Fibroblast of gingiva (primary cell): ENCODE measurements at places on chromosomes 12 and 14.

DNA sequence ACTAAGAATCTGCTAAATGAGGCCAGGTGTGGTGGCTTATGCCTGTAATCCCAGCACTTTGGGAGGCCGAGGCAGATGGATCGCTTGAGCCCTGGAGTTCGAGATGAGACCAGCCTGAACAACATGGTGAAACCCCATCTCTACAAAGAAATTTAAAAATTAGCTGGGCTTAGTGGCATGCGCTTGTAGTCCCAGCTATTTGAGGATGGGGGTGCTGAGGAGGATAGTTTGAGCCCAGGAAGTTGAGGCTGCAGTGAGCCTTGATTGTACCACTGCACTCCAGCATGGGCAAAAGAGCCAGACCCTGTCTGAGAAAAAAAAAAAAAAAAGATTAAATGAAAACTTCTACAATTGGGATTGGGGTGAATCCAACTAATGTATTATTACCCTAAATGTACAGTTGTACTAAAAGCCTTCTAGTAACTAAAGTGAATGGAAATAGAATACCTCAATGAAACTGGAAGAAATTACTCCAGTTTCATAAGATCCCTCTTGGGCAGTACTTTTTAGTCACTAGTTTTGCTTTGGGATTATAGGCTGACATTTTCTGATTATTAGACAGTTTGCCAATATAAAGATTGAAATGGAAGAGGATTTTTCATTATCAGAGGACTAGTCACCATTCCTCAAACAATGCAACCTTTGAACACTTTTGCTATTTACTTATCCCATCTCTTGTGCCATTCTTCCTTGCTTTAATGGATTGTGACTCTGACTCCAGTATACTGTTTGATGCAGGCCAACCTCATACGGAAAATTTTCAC lies 14.3 kb downstream of the COCH start:
- DNase-seq, result no peak

DNA sequence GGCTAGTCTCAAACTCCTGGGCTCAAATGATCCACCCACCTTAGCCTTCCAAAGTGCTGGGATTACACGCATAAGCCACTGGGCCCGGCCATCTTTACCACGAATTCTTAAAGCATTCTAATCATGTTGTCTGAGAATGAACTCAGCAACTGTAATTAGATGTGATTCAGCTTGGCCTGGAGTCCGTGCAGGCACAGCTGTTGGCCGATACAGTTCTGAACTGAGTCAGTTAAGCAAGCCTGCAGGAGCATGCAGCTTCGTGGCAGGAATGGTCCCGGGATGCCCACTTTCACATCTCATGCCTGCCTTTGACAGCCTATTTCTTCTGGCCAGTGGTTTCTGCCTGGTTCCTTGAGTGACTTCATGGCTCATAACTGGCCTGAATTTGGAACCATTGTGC lies 194.1 kb downstream of the ANO6 start:
- peak; percentile 72 for DNase-seq

DNA sequence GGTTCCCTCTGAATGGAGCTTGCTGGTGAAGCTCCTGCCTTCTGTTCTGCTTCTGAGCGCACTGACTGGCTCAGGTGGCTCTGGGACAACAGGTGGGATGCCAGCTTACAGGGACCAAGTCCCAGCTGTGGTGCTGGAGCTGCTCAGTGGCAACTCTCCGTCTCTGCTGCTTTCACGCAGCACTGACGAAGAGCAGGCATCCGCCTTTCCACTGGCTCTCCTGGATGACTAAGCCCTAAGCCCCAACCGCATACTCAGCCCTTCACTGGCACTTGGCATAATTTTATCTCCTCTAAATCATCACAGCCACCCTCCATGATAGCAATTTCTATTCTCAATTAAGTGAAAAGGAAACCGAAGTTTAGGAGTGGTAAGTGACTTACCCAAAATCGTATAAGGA lies 3.7 kb upstream of the RTL1 start:
- DNase-seq, result no peak

GRCh38 chr12:28248555-28249145 lies 58.4 kb downstream of the CCDC91 start:
- DNase-seq, result no peak

DNA sequence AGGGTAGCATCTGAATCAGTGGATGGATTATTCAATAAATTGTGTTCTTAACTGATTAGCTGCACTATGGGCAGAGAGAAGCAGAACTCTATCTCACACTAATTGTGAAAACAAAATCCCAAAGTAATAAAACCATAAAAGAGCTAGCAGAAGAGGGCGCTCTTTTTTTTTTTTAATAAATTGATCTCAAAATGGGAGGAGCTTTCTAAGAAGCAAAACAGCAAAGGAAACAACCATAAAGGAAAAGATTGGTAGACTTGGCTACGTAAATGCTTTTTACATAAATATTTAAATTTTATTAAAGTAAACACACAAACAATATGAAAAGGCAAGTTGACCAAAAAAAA lies 1.5 kb upstream of the TM7SF3 start:
- DNase-seq, result peak; percentile 32

GRCh38 chr12:24921251-24922038 lies 27.5 kb downstream of the BCAT1 start:
- DNase-seq, result peak; percentile 42

GRCh38 chr12:52347551-52348510 lies 19.4 kb downstream of the KRT85 start:
- no peak for DNase-seq

- DNase-seq, result no peak
These were observed 22.0 kb upstream of the WDR89 start for GRCh38 chr14:63663428-63664341.

DNA sequence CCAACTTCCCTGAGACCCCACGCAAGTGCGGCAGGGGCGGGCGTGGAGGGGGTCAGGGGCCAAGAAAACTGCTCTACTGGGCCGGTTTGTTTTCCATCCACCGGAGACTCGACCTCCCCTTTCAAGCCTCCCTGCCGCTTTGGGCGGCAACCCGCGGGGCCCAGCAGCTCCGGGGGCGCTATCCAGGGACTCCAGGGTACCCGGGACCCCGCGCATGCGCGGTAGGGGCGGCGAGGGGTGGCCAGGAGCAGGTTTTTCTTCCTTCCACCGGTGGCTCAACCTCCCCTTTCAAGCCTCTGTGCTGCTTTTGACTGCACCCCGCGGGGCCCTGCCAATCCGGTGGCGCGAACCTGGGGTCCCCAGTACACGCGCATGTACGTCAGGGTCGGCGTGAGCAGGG lies 323.5 kb downstream of the ALG10 start:
- DNase-seq, result no peak

DNA sequence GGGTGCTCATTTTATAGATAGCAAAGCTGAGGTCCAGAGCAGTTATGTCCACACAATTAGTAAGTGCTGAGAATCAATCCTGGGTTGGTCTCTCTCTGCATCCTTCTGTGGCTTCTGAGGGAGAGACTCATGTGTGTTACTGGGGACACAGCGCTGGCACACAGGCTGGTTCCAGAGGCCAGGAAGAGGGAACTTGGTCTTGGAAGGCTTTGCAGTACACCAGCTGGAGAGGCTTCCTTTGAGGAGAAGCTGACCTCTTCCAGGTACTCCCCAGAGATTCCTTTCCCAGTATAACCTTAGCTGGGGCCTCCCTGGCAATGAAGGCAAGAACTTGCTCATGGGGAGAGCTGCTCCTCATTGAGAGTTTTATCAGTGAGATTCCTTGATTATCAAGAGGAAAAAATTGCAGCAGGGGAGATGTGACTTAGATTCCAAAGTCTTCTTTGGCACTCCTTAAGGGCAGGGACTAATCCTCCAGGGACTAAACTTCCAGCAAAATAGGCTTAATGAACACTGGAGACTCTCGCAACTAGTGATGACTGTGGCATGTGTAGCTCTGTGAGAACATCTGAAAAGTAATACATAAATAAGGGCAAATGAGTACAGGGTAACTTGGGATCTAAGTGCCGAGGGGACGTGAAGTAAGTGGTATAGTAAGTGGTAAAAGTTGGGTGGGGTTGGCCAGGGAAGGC lies 13.9 kb upstream of the KRT80 start:
- DNase-seq, result no peak

DNA sequence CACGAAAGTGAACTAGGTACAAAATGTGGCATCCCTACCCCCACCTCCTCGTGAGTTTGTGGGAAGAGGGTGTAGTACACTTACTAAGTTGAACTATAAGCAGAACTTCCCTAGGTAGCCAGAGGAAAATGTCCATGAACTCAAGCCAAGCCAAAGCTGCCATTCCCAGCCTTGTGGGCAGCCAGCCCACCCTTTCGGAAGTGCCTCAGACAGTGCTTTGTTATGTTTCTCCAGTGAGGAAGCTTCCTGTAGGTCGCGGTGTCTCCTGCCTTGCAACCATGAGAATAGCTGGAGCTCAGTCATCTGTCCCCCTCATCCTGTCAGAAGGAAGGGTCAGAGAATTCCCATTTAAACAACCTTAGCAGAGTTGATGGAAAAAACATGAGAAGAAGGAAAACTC lies 266.9 kb downstream of the DUSP6 start:
- no peak for DNase-seq

GRCh38 chr14:66008631-66009030 lies 477.5 kb upstream of the CCDC196 start:
- no peak for DNase-seq

- no peak for DNase-seq
These were observed 890.8 kb upstream of the USP15 start for GRCh38 chr12:61369241-61369910.

- DNase-seq, result no peak
These were observed 381.5 kb upstream of the STXBP6 start for GRCh38 chr14:25431211-25432076.

- DNase-seq, result no peak
These were observed 3.5 kb downstream of the FMNL3 start for GRCh38 chr12:49703647-49704137.

- DNase-seq, result no peak
These were observed 195.3 kb upstream of the IGF1 start for GRCh38 chr12:102675672-102676071.

DNA sequence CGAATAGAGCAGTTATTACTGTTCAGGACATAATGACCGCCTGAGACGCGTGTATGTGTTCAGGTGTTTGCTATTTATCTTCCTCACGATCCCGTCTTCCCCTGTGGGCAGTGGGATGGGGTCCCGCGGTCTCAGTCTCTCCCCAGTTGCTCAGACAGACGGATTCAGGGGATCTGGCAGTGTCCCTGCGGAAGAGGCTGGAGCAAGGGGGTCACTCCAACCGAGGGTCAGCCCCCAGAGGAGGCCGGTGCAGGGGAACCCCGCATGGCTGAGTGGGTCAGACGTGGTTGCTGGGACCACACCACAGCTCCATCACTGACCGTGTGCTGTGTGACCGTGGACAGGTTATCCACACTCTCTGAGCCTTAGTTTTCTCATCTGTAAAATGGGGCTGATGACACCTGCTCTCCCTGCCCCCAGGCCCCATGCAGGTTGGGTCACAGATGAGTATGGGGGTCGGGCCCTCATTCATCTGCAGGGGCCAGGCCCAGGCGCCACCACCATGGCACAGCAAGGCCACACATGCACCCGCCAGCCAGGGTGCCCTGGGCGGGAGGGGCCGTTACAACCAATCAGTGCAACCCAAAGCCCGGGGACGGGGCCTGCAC lies 5.2 kb downstream of the MMP17 start:
- DNase-seq, result no peak

DNA sequence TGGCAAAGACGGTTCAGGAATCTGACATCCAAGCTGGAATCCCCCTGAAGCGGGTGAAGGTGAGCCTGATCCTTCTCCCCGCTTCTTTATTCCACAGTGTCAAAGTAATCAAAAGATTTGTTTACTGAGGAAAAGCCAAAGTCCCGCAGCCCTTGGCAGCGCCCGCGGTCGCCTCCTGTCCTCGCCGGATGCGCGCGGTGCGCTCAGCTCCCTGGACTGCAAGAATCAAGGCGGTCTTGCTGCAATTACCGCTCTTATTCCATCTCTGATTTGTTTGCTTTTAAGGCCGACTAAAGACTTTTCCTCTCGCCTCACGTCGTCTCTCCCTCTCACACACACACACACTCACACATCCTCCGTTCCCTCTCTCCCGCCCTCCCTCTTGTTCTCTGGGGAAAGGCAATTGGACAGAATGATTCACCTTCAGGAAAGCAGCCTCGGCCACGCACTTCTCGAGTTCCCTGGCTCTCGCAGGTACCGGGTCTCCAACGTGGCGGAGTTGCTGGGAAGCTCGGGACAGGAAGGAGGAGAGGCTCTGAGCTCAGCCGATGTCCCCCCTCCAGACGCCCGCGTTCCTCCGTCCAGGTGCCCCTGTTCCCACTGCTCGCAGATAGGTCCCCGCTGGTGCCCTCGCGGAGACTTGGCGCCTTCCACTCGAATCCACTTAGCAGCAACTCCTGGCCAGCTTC lies 68.6 kb upstream of the USP15 start:
- peak; percentile 20 for DNase-seq

GRCh38 chr12:60278209-60278608 lies 682.4 kb downstream of the SLC16A7 start:
- no peak for DNase-seq

- no peak for DNase-seq
These were observed 5.2 kb downstream of the SMAGP start for GRCh38 chr12:51265024-51265423.

DNA sequence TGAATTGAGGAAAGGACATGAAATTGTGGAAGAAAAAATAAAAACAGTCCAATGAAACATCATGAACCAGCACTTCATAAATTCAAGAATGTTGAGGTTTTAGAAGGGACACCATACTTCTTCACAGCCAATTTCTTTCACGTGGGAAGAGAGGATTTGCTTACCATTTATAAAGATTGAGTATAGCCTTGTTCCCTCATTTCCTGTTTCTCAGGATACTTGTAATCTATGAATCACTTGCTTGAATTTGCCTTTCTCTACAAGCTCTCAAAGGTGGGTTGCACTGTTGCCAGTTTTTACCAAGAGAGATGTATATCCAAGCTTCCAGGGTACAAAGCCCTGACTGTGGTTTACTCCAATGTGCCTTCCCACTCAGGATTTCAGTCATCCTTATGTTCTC lies 116.1 kb downstream of the DUSP6 start:
- no peak for DNase-seq

GRCh38 chr12:3421191-3421978 lies 69.6 kb upstream of the PRMT8 start:
- DNase-seq, result no peak

GRCh38 chr12:70048521-70049250 lies 194.5 kb upstream of the CNOT2 start:
- no peak for DNase-seq

DNA sequence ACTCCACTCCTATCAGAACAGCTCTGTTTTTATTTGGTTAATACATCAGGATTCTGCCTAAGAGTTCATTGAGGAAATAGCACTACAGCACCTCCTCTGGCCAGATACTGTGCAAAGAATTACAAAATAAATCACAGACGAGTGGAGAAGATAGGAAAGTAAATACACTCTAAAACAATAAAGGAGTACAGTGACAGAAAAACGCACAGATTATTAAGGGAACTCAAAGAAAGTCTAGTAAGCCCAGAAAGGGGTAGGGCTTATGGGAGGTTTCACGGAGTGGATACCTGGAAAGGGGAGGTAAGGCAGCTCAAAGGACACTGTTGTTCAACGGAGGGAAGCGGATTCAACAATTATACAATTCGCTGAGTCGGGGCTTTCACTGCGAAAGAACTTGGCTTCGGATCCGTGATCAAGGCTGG lies 5.5 kb downstream of the OR10AD1 start:
- no peak for DNase-seq

GRCh38 chr14:90505531-90505930 lies 108.7 kb downstream of the CALM1 start:
- no peak for DNase-seq
